Stimulated activated CD8-positive, alpha-beta memory T cell treated with anti-CD3 and anti-CD28 coated beads, Interleukin-4, amount 100 ng/mL, for 1 hour (primary cell): ENCODE measurements at places on chromosomes 2 and 18.
A peak's percentile ranks its signal among the peaks of the same experiment; 100 is the strongest.

DNA sequence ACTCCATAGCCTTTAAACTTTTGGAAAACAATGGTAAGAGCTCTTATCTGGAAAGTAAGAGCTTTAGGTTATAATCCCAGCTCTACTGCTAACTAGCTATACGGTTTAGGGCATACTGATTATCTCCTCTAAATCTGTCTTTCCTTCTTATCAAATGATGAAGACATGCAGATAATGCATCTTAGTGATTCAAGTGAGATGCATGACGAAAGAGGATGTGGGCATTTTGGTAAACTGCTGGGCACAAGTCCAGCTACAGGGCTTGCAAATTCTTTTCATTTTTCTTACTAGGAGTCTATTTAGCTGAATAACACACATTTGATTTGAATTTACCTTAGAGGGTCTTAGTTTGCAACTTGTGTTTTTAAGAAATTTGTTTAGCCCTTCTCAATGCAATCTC lies 1604.8 kb upstream of the ZEB2 start:
- DNase-seq: no peak

GRCh38 chr2:25294573-25295462 lies 46.9 kb downstream of the DNMT3A start:
- DNase-seq: peak; percentile 53

DNA sequence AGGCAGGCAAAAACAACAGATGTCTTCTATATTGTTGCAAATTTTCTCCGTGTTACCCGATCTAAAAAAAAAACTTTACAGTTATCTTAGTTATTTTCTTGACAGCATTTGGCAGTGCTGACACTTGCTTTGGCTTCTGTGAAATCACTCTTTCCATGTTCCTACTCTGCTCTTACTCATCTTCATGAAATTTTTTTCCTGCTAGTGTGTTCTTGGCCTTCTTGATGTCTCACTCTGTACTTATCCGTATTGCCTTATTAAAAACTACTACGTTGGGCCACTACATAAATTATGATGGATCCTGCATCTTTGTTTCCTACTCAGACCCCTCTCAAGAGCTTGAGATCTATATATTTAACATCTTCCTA lies 134.4 kb downstream of the IKZF2 start:
- no peak for DNase-seq

DNA sequence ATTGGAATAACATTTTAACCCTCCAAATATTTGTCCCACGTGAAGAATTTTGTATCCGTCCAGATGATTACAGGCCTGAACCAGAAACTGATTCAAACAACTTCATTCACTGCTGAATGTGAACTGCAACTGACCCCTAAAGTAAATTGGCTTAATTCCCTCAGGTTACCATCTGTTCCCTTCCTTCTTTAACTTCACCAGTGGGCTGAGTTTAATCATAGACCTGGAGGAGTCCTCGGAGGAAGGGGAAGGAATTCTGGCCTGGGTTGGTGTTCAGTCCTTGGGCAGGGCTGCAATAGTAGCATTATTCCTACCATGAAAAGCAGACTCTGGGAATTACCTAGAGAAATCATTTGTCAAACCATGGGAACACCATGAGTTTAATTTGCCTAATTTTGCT lies 207.4 kb downstream of the TMEM247 start:
- no peak for DNase-seq

GRCh38 chr2:212987492-212987891 lies 163.9 kb downstream of the IKZF2 start:
- DNase-seq: no peak
